ENCODE measurements at places on chromosomes 7 and 10. TPM values are rescaled to one million over a fixed set of nuclear protein-coding genes. Genes with fewer than 3 reads are reported as not detected.

KCP gene
- polyA plus RNA-seq: not detected

SUGCT gene
- 2.9 TPM for polyA plus RNA-seq

CBX3 gene
- polyA plus RNA-seq: 79.1 TPM

SUPV3L1 gene
- polyA plus RNA-seq: 49.4 TPM

TAS2R5 gene
- 0.92 TPM for polyA plus RNA-seq

TRIM8 gene
- 83.2 TPM for polyA plus RNA-seq

ADCY1 gene
- 0.33 TPM for polyA plus RNA-seq

TSPAN33 gene
- 9.5 TPM for polyA plus RNA-seq

SMO gene
- 3.2 TPM for polyA plus RNA-seq

HIP1 gene
- polyA plus RNA-seq: 6.4 TPM

CRYGN gene
- polyA plus RNA-seq: not detected

SRRM3 gene
- 5.5 TPM for polyA plus RNA-seq

ZNF394 gene
- polyA plus RNA-seq: 16.4 TPM

SPDYE8 gene
- polyA plus RNA-seq: not detected

MXI1 gene
- polyA plus RNA-seq: 19.7 TPM

TFPI2 gene
- polyA plus RNA-seq: 15.2 TPM

ZNF485 gene
- polyA plus RNA-seq: 2.6 TPM

PSAP gene
- 311 TPM for polyA plus RNA-seq

ZNF746 gene
- 5.5 TPM for polyA plus RNA-seq

OGA gene
- polyA plus RNA-seq: 18.9 TPM

TMEM178B gene
- polyA plus RNA-seq: 0.15 TPM

RNF32 gene
- 4.1 TPM for polyA plus RNA-seq

GJD4 gene
- not detected for polyA plus RNA-seq

CPA2 gene
- 58.3 TPM for polyA plus RNA-seq

PCDH15 gene
- not detected for polyA plus RNA-seq

ZNF680 gene
- polyA plus RNA-seq: 6.4 TPM

NUTM2B gene
- polyA plus RNA-seq: 3.1 TPM

All from stomach (tissue), 19 donors.